ENCODE measurements at places on chromosomes 5 and 9.

DNA sequence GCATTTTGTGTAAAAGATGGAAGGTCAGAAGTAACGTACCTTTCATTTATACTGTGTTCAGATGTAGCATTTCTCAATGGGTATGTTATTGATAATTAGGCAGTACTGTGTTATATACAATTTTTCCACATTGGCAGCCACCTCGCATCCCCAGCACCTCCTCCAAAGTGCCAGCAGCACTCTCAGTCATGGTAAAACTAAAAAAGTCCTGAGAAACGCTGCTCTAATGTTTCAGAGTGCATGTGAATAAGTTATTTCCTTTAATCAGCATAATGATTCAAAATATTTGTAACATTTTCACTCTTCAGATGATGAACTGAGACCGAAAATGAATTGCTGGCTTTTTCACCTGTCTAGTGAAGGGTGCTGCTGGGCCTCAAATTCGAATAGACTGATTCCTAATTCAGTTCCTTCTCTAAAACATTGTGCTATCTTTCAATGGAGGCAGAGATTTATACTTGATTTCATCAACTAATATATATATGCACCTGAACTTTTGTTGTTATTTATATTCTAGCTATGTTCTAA lies 79.9 kb upstream of the ANKRD55 start:
- H3K36me3 ChIP-seq = peaks cover 1% of the 10 kb centered on the region
- no peak overlapping the region for H3K27ac ChIP-seq
- H3K27me3 ChIP-seq = peaks cover 6% of the 10 kb centered on the region
- H3K4me3 ChIP-seq = no peak overlapping the region
- peaks cover 11% of the 10 kb centered on the region for H3K4me1 ChIP-seq

GRCh38 chr9:35609820-35610163 lies 4.7 kb downstream of the TESK1 start:
- peaks cover 16% of the 10 kb centered on the region for H3K4me1 ChIP-seq
- H3K4me3 ChIP-seq = no peak overlapping the region
- peaks cover 11% of the 10 kb centered on the region for H3K36me3 ChIP-seq
- DNase-seq = no peak
- H3K27ac ChIP-seq = no peak overlapping the region
- no peaks in the 10 kb centered on the region for H3K27me3 ChIP-seq

GRCh38 chr5:93570294-93571113 lies 10.5 kb downstream of the NR2F1-AS1 start:
- H3K27ac ChIP-seq = no peak overlapping the region
- H3K4me3 ChIP-seq = no peak overlapping the region
- peaks cover 1% of the 10 kb centered on the region for H3K36me3 ChIP-seq
- peaks cover 83% of the 10 kb centered on the region for H3K27me3 ChIP-seq

DNA sequence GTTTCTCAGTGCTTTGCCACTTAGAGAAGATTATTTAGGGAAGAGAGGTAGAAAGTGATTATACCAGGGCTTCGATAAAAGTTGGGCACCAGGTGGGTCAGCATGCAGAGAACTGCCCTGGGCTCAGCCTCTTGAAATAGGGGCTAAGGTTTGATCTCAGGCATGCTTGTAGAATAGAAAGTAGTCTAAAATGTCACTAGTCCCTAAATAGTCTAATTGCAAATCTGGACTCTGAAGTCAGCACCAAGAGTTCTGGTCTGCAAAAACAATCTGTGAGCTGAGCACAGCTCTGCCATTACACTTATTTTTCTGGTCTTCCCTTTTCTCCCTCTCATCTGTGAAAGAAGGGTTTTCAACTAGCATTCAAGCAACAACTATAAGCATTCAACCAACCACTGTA lies 248.0 kb downstream of the SMARCA2 start:
- no peak for DNase-seq
- no peaks in the 10 kb centered on the region for H3K36me3 ChIP-seq
- H3K27me3 ChIP-seq = peaks cover 17% of the 10 kb centered on the region
- H3K4me1 ChIP-seq = peaks cover 2% of the 10 kb centered on the region
- H3K27ac ChIP-seq = no peak overlapping the region
- no peak overlapping the region for H3K4me3 ChIP-seq

DNA sequence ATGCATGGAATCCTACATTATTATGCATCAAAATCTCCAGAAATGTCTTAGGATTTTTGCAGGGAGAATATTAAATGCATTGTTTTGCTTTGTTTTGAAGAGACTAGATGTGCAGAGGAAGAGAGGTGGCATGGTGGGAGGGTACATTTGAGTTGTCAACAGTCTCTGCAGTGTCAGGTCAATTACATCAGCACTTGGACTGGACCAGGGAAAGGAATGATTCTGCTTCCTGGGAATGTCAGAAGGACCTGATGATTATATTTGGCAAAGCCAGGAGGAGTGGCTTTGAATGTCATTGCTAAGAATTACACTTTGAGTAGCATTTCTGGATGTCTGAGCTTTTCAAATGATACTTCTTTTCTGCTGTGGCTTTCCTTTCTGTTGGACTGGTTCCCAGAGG lies 17.5 kb upstream of the TMEFF1 start:
- H3K4me3 ChIP-seq = no peak overlapping the region
- no peak overlapping the region for H3K27ac ChIP-seq
- H3K36me3 ChIP-seq = peaks cover 22% of the 10 kb centered on the region
- H3K4me1 ChIP-seq = no peaks in the 10 kb centered on the region

GRCh38 chr5:141326088-141326854 lies 4.0 kb upstream of the PCDHGA1 start:
- H3K36me3 ChIP-seq = peaks cover 14% of the 10 kb centered on the region
- H3K4me1 ChIP-seq = peaks cover 15% of the 10 kb centered on the region
- peak overlapping the region; percentile 70 for H3K27ac ChIP-seq
- H3K4me3 ChIP-seq = peak overlapping the region; percentile 77
- peaks cover 22% of the 10 kb centered on the region for H3K27me3 ChIP-seq

DNA sequence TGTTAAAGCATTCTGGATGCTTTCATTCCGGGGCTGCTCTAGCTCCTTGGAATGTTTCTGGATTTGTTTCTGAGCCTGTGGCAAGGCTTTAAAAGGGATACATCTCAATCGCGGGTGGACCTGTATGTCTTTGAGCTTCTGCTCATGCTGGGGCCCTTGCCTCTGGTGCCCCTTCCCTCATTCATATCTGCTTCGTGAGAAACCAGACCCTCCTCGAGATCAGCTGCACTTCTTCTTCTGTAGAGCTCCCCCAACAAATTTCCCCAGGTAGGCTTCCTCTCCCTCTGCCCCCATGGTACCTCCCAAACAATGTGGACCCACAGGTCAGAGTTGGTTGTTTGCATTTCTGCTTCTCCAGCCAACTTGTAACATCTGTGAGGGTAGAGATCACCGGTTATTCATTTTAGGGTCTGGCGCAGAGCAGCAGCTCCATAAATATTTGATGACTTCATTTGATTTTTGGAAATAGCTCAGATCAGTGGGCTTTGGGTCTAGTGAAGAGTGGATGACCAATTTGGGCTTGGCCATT lies 6.6 kb downstream of the ZNF618 start:
- H3K27me3 ChIP-seq = peaks cover 7% of the 10 kb centered on the region
- DNase-seq = peak; percentile 7

DNA sequence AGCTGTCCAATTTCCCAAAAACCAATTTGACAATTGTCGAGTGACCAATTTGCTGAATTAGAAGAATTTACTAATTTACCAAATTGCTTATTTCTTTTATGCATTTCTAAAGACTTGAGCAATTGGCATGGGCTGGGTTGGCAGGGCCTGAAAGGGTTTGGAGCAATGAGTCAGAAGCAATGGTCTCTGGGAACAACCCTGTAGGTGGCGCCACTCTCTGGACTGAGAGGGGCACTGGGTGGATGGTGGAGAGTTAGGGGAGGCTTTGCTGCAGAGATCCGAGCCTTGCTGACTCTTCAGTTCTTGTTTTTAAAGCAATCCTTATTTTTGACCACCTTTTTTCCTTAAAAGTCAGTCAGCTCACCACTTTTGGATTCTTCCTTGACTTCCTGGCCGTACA lies 71.5 kb upstream of the RPS23 start:
- H3K4me1 ChIP-seq = peaks cover 30% of the 10 kb centered on the region
- H3K36me3 ChIP-seq = no peaks in the 10 kb centered on the region
- DNase-seq = peak; percentile 52
- H3K4me3 ChIP-seq = no peak overlapping the region
- peaks cover 2% of the 10 kb centered on the region for H3K27me3 ChIP-seq

- H3K4me3 ChIP-seq = no peak overlapping the region
- H3K27ac ChIP-seq = no peak overlapping the region
- no peaks in the 10 kb centered on the region for H3K4me1 ChIP-seq
- peaks cover 5% of the 10 kb centered on the region for H3K27me3 ChIP-seq
Observed at GRCh38 chr5:172630482-172630881, 10.6 kb upstream of the NEURL1B start.

- no peaks in the 10 kb centered on the region for H3K27me3 ChIP-seq
- H3K4me1 ChIP-seq = no peaks in the 10 kb centered on the region
- H3K27ac ChIP-seq = no peak overlapping the region
- no peak overlapping the region for H3K4me3 ChIP-seq
Observed at GRCh38 chr5:33167541-33167940, 273.2 kb upstream of the TARS1 start.

GRCh38 chr5:72353046-72353445 lies 32.9 kb downstream of the PTCD2 start:
- peaks cover 23% of the 10 kb centered on the region for H3K36me3 ChIP-seq
- no peak for DNase-seq
- H3K27me3 ChIP-seq = no peaks in the 10 kb centered on the region
- no peak overlapping the region for H3K4me3 ChIP-seq
- peaks cover 2% of the 10 kb centered on the region for H3K4me1 ChIP-seq
- no peak overlapping the region for H3K27ac ChIP-seq

DNA sequence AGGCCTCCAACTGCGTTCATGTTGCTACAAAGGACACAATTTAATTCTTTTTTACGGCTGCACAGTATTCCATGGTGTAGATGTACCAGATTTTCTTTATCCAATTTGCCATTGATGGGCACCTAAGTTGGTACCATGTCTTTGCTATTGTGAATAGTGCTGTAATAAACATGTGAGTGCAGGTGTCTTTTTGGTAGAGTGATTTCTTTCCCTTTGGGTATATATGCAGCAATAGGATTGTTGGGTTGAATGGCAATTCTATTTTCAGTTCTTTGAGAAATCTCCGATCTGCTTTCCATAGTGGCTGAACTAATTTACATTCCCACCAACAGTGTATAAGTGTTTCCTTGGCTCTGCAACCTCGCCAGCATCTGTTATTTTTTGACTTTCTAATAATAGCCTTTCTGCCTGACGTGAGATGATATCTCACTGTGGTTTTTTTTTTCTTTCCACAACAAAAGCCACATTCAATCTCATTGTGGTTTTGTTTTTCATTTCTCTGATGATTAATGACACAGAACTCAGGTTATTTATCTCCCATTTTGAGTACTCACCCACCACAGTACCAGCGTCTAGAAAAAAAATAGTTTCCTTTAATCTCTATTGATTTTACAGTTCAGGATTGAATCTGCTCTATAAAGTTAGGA lies 21.9 kb downstream of the ARRDC3 start:
- peaks cover 19% of the 10 kb centered on the region for H3K4me1 ChIP-seq
- H3K27ac ChIP-seq = peak overlapping the region; percentile 64
- H3K36me3 ChIP-seq = peaks cover 23% of the 10 kb centered on the region
- DNase-seq = no peak
- H3K27me3 ChIP-seq = peaks cover 6% of the 10 kb centered on the region

GRCh38 chr5:68216245-68217046 lies 890 bp downstream of the PIK3R1 start:
- peak overlapping the region; percentile 86 for H3K27ac ChIP-seq
- H3K27me3 ChIP-seq = no peaks in the 10 kb centered on the region
- peak overlapping the region; percentile 86 for H3K4me3 ChIP-seq
- peak; percentile 75 for DNase-seq

GRCh38 chr5:141657937-141658545 lies 6.8 kb upstream of the FCHSD1 start:
- no peak overlapping the region for H3K4me3 ChIP-seq
- H3K27ac ChIP-seq = no peak overlapping the region
- H3K36me3 ChIP-seq = peaks cover 3% of the 10 kb centered on the region
- H3K4me1 ChIP-seq = no peaks in the 10 kb centered on the region

- no peak for DNase-seq
- no peak overlapping the region for H3K4me3 ChIP-seq
- H3K27me3 ChIP-seq = no peaks in the 10 kb centered on the region
- H3K36me3 ChIP-seq = no peaks in the 10 kb centered on the region
- no peak overlapping the region for H3K27ac ChIP-seq
Observed at GRCh38 chr5:7473115-7473514, 77.2 kb downstream of the ADCY2 start.

- no peaks in the 10 kb centered on the region for H3K27me3 ChIP-seq
- peaks cover 12% of the 10 kb centered on the region for H3K4me1 ChIP-seq
- no peak for DNase-seq
- H3K4me3 ChIP-seq = no peak overlapping the region
- H3K27ac ChIP-seq = no peak overlapping the region
Observed at GRCh38 chr5:131521252-131521651, 113.8 kb downstream of the RAPGEF6 start.

DNA sequence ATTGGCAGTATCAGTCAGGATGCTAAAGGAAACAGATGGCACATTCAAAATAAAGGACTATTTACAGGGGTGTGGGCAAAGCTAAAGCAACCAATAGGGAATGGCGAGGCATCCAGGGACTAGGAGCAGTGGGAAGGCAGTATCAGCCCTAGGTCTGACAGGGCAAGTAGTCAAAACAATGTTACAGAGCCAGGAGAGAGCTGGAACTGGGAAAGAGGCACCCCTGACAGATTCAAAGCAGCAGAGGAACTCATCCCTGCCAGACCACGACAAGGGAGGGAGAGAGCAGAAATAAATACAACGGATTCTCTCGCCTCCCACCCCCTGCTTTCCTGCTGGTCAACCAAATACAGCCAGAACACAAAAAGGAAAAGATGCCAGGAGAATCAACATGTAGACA lies 371.5 kb downstream of the NR2F1-AS1 start:
- H3K4me1 ChIP-seq = no peaks in the 10 kb centered on the region
- no peak overlapping the region for H3K4me3 ChIP-seq
- H3K27ac ChIP-seq = no peak overlapping the region
- no peaks in the 10 kb centered on the region for H3K36me3 ChIP-seq

DNA sequence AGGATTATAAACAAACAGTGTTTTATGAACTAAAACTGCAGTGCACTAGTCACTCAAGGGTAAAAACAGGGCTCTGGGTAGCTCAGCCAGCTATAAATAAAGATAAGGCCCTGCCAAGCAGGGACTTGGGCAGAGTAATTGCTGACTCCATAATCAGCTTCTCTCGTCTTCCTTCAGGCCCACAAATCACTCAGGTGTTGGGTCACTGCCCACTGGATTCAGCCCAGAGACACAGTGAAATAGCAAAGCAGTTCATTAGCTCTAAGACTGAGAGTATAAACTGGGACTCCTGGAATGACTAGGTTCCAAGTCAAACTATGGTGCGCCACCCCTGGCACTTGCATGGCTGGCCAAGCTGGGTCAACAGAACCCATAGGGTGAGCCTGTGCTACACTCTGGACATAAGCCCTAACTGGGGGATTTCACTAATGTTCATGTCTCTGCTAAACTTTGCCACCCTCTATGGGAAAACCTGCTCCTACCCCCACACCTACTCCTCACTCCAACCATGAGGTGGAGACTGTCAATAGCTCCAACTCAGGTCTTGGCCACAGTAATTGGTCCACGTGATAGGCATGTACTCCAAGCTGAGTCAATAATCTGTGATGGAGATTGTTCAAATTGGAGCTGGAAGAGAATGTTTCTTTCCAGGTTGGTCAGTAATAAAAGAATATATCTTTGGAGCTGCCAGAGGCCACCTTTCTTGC lies 158.5 kb downstream of the SLIT3 start:
- no peaks in the 10 kb centered on the region for H3K4me1 ChIP-seq
- H3K27ac ChIP-seq = no peak overlapping the region
- no peak overlapping the region for H3K4me3 ChIP-seq
- no peaks in the 10 kb centered on the region for H3K36me3 ChIP-seq
- no peak for DNase-seq
- H3K27me3 ChIP-seq = no peaks in the 10 kb centered on the region

Data from activated CD8-positive, alpha-beta memory T cell treated with anti-CD3 and anti-CD28 coated beads, Interleukin-2, amount 10 ng/mL, durations not matched to agents 7 days and 5 days (primary cell).